ENCODE measurements at places on chromosomes 5 and 9.

DNA sequence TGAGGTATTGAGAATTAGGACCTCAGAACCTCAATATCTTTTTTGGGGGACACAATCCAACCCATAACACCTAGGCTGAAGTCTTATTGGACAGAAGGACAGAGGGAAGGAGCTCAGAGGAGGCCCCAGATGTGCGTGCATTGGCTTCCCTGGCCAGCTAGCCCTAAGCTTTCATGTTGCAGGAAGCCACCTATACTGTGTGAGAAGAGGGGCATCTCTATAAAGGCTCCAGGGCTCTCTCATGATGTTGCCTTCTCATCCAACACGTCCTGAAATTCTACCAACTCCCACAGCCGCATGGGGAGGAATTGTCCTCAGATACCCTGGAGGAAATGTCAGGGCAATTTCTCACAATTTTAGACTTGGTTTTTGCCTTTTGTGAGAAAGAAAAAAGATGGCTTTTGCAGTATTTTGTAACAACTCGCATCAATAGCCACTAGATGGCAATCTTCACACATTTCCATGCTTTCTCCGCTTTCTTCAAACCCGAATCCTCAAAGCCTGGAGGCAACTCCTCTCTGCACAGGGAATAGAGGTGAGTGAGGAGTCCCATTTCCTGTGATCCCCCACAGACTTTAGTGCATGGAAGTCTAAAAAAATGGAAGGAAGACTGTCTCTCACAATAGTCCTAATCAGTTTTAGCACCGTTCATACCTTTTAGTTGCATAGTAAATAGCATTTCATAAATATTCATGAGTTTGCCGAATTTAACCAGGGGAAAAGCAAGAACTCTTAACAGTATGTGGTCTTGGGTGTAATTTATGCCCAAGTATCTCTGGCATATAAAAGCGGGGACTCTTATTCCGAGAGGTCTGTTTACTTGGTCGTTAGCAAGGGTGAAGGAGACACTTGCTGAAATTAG is 7.4 kb upstream of the PPP3R2 start:
- no peak overlapping the region for H3K4me3 ChIP-seq
- peaks cover 8% of the 10 kb centered on the region for H3K4me1 ChIP-seq
- no peaks in the 10 kb centered on the region for H3K36me3 ChIP-seq
- no peaks in the 10 kb centered on the region for H3K27me3 ChIP-seq
- no peak overlapping the region for H3K27ac ChIP-seq

DNA sequence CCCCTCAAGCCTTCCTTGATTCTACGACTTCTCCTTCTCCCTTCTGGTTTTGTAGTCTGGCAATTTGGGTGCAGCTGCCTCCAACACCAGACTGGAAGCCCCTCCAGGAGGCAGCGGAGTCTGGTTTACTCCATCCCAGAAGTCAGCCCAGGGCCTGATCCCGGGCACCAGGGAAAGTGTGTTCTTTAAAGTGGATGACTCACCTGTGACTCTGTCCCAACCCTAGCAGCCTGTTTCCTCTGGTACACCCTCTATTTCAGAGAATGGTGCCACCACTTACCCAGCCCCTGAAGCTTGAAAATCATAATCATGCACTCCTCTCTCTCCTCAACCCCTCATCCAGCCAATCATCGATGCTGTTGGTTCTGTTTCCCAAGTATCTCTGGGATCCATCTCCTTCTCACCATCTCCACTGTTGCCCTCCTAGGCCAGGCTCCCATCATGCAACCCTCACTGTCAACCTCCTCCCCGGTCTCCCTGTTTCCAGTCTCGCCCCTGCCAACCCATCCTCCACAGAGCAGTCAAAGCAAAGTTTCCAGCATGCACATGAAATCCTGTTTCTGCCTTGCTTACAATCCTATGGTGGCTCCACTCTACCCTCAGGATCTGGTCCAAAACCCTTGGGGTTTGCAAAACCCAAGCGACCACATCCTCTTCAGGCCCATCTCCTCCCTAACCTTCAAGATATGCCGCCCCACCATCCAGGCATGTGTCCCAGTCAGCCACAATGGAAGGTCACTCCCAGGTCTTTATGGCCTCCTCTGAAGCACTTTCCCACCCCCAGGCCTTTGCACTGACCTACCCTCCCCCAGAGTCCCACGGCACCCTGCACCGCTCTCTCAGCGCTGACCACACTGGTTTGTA is 10.5 kb downstream of the LHX6 start:
- peaks cover 100% of the 10 kb centered on the region for H3K27me3 ChIP-seq
- DNase-seq = no peak
- H3K4me3 ChIP-seq = peak overlapping the region; percentile 64
- H3K36me3 ChIP-seq = peaks cover 5% of the 10 kb centered on the region
- no peak overlapping the region for H3K27ac ChIP-seq
- H3K4me1 ChIP-seq = peaks cover 58% of the 10 kb centered on the region

- H3K36me3 ChIP-seq = no peaks in the 10 kb centered on the region
- H3K27ac ChIP-seq = no peak overlapping the region
- no peaks in the 10 kb centered on the region for H3K27me3 ChIP-seq
- no peaks in the 10 kb centered on the region for H3K4me1 ChIP-seq
- DNase-seq = no peak
These were observed 27.7 kb downstream of the CDH9 start for GRCh38 chr5:27010646-27011045.

- H3K4me3 ChIP-seq = peak overlapping the region; percentile 45
- H3K27ac ChIP-seq = no peak overlapping the region
- peaks cover 15% of the 10 kb centered on the region for H3K4me1 ChIP-seq
- no peaks in the 10 kb centered on the region for H3K36me3 ChIP-seq
These were observed 721 bp downstream of the PTGES start for GRCh38 chr9:129751841-129752801.

DNA sequence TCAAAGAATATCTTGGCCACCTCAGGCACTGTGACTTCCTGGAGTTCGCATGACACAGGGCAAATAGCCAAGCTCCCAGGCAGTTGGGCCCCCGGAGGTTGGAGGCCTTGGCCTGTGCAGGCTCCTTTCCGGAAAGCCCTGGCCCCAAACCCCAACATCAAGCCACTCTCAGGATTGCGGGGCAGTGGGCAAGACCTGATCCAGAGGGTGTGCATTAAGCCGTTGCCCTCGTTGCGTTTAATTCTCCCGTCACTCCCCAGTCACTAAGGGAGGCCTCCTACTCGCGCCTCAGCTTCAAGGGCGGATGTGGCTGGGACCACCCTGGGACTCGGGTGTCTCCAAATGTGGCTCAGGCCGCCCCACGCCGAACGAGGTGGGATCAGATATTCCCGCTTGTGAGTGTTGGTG is 60.1 kb downstream of the TMEM174 start:
- H3K27me3 ChIP-seq = peaks cover 91% of the 10 kb centered on the region
- DNase-seq = peak; percentile 23
- peaks cover 35% of the 10 kb centered on the region for H3K4me1 ChIP-seq
- peak overlapping the region; percentile 57 for H3K4me3 ChIP-seq
- no peaks in the 10 kb centered on the region for H3K36me3 ChIP-seq
